ENCODE measurements at places on chromosomes 5 and 9. TPM values are rescaled to one million over a fixed set of nuclear protein-coding genes. Genes with fewer than 3 reads are reported as not detected.

Gene PRDM9
- not detected for total RNA-seq

Gene PFN3
- not detected for total RNA-seq

Gene TAF1L
- not detected for total RNA-seq

Gene SLC1A3
- total RNA-seq, result 35.5 TPM

Gene GCNT4
- 2.8 TPM for total RNA-seq

Gene PCDHGA8
- total RNA-seq, result 7.3 TPM

Gene CARTPT
- total RNA-seq, result not detected

Gene FOXD4L4
- total RNA-seq, result not detected

Gene ZER1
- 39.0 TPM for total RNA-seq

Gene SNX18
- 36.9 TPM for total RNA-seq

Gene CATSPER3
- total RNA-seq, result 0.61 TPM

Gene CA9
- total RNA-seq, result 1.6 TPM

Gene PDCD1LG2
- total RNA-seq, result 1.8 TPM

Gene ENC1
- total RNA-seq, result 26.4 TPM

Gene SLC36A2
- total RNA-seq, result not detected

Gene ADGRD2
- total RNA-seq, result not detected

Gene SLC38A9
- 18.7 TPM for total RNA-seq

Gene FIBCD1
- 7.7 TPM for total RNA-seq

Gene NUTM2G
- not detected for total RNA-seq

Gene NTNG2
- total RNA-seq, result 2.2 TPM

Gene SPINK7
- total RNA-seq, result not detected

Gene ANKRD18A
- total RNA-seq, result 6.7 TPM

Gene NTMT1
- total RNA-seq, result 30.1 TPM

Gene FCN1
- total RNA-seq, result 31.5 TPM

Gene KCNN2
- total RNA-seq, result 2.0 TPM

Gene CETN3
- total RNA-seq, result 43.8 TPM

Gene CDH9
- not detected for total RNA-seq

Gene CAMLG
- 20.4 TPM for total RNA-seq

Gene STKLD1
- 1.4 TPM for total RNA-seq

Gene FOXD4
- 1.1 TPM for total RNA-seq

Gene PRUNE2
- 10.6 TPM for total RNA-seq

Gene PCDHGB5
- total RNA-seq, result 14.3 TPM

Gene CMBL
- 14.6 TPM for total RNA-seq

All from lung (tissue), 17 donors.